Body of pancreas (tissue), 4 donors: ENCODE measurements at places on chromosomes 2 and 18.
A peak's percentile ranks its signal among the peaks of the same experiment; 100 is the strongest.

GRCh38 chr2:38654528-38655381 is 11.2 kb upstream of the GALM start:
- no peak for DNase-seq

GRCh38 chr2:98914713-98915580 is 21.1 kb downstream of the CRACDL start:
- no peak for DNase-seq

DNA sequence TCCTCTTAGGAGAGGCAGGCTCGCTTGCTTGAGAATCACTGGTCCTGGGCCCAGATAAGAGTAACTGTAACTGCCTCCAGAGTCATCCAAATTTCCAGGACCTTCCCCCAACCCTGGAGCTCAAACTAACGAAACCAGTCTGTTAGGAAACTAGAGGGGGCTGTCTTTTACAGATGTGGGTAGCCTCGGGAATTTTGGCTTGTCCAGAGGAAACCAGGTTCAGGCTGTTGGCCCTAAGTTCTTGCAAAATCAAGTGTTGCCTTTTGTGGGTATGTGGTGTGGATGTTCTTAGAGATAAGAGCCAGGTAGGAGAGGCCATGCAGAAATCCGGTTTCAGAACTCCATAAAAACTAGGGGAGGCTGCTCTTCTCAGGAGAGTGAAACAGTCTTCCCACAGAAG is 125.0 kb upstream of the DLX2 start:
- no peak for DNase-seq

- no peak for DNase-seq
Observed at GRCh38 chr2:142983174-142983573, 105.7 kb downstream of the KYNU start.

DNA sequence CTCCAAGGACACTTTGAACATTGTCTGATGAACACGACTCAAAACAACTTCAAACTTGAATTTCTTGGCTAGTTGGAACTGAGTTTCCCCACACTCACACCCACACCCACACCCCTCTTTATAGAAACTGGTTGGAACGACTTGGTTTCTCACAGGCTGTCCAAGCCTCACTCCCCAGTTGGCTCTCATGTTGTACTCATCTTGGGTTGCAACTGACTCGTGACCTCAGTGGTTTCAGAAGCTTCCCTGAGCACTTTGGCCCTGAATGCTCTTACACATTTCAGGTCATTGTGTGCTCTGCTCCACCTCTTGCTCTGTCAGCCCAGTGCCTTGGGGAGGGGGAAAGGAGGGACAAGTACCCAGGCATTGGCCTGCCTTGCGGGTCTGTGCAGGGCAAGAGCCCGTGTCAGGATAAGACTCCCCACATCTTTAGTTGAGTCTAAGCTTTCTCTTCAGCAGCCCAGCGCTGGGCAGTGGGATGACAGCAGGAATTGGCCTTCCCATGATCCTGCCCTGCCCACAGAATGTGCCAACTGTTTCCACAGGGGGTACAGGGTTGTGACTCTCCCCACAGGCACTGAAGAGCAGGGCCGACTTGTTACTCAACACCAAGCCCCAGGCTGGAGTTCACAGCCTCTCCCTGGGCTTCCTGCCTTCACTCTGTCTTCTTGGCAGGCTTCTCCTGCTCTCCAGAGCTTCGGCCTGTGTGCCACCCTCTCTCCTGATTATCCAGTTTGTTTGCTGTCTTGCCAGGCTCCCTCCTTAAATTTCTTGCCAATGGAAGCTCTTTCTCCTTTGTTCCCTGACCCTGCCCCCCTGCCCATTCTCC is 104.6 kb downstream of the RTN4 start:
- DNase-seq = peak; percentile 54

DNA sequence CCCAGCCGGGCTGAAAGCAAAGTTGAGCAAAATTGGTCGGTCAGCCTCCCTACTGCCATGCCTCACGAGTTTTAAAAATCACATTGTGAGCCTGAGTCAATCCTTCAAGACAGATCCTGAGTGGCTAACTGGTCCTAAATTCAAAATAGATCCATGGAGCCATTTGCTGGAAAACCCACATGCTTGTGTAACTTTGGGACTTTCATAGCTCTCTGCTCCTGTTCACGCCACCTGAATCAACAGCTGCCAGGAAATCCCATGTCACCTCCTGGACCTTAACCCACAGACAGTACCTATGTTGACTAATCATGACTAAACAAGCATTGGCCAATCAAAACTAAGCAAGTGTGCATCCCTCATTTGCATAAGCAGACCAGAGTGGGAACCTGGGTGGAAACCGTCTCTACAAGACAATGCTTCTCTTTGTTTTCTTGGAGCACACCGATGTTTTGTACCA is 42.8 kb upstream of the LDLRAD4 start:
- no peak for DNase-seq

DNA sequence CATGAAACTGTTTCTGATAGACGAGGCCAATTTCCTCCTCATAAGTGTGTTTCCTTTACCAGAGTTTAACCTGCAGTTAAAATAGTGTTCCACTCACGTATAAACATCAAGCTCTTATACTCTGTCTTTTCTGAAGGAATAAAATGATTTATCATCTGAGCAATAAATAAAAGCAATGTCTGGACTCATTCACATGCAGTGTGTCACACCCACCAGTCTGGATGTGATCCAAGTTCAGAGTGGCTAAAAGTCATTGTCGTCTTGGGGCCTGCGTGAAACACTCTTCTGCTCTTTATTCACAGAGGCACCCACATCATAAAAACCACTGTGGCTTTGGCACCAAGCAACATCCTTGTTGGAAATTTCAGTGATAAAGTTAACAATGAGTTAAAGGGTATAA is 19.5 kb upstream of the SLC9A4 start:
- no peak for DNase-seq

- no peak for DNase-seq
Observed at GRCh38 chr2:6874032-6874431, 3.5 kb upstream of the RSAD2 start.

DNA sequence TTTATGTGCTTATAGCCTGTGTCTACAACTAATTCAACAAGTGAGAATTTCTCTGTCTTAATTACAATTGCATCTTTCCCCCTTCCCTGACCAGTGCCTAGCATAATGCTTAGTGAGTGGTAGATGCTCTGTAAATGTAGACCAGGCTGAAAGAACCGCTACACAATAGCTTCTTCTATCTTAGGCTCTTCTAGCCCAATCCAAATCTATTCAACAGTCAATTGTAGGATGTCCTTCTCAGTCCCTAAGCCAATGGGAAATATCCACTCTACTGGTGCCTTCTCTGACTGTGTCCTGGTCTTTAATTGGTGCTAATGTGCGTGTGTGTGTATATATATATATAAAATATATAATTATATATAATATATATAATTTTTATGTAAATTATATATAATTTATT is 34.1 kb upstream of the GCC2 start:
- no peak for DNase-seq

DNA sequence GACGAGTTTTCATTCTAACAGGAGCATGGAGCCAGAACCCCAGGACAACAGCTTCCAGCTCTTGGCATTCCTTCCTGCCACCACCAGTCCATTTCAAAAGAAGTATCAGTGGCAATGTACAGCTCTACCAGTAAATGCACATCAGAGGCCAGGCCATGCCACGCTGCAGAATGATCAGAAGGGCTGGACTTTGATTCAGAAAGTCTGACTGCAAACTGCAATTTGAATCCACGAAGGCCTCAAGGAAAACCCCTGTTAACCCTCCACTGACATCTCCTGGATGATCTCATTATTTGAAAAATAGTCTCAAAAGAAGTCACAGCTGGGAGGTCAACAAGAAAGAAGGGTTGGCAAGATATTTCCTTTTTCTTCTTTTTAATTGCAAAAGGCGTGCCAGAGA is 119.2 kb downstream of the MYO5B start:
- DNase-seq = no peak

- no peak for DNase-seq
Observed at GRCh38 chr2:190304404-190304803, 15.2 kb downstream of the HIBCH start.

GRCh38 chr2:176138923-176139660 is 9.6 kb downstream of the HOXD8 start:
- no peak for DNase-seq

- no peak for DNase-seq
Observed at GRCh38 chr2:177174486-177174885, 38.1 kb upstream of the HNRNPA3 start.

- no peak for DNase-seq
Observed at GRCh38 chr2:57434441-57434840, 612.2 kb upstream of the VRK2 start.

- DNase-seq = no peak
Observed at GRCh38 chr2:99031481-99031880, 95.5 kb upstream of the CRACDL start.

DNA sequence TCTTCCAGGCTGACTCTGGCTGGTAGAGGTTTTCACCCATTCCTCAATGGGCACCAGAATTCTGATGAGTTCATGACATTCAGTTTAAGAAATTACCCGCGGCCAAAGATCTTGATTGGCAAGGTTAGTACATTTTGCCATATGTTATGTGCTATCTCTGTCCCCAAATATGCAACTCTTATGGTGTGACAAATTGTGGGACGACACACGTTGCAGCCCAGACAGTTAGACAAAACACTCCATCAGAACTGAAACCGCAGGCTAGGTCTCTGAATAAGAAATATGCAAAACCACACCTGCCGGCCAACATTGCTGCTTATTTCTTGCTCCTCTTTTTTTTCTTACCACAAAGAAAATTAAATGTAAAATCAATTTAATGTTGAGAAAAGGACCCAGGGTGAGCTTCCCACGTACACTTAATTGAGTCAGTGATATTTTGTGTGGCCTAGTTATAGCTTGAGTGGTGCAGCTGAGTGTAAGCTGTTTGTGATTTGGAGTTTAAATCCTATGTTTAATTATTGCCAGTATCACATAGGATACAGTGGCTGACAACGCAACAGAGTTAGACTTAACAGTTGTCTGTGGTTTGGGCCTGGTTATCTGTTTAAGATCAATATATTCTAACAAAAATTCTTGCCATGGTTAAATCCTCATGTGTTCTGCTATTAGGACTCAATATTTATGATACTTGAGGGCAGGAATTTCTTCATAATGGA is 35.7 kb upstream of the LTBP1 start:
- no peak for DNase-seq

DNA sequence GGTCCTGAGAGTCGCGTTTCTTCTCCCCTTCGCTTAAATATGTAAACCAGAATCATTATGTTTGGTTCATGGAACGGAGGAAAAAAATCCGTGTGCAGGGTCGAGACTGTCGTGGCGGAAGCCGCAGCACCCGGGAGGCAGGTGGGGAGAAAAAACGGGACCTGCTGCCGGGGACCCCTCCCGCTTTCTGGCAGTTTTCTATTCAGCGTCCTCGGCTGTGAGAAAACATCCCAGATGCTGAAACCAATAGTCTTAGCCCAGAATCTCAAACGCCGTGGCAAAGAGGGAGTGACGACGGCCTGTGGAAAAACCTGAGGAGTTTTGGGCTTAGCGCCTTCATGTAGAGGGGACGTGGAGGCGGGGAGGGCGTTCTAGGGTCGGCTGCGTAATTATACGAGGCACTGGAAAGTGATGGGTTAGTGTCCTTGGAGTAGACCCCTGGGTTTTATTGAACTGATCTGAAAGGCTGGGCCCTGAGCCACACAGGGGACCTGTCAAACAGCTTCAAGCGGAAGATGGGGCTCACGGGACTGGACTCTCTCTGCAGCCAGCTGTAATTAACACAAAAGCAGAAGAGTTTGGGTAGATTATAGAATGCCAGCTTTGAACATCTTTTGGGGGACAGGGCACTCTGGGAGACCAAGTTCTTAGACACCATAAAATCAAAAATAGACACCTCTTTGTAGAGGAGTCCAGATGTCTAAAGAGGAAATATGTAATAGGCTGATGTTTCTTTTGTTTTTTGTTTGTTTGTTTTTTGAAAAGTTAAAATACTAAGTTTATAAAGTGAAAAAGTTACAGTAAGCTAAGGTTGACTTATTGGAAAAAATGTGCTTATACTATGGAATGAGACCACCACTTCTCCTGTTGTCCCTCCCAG is 834 bp upstream of the BUB1 start:
- peak; percentile 25 for DNase-seq

- no peak for DNase-seq
Observed at GRCh38 chr2:5664278-5664681, 27.9 kb upstream of the SOX11 start.

DNA sequence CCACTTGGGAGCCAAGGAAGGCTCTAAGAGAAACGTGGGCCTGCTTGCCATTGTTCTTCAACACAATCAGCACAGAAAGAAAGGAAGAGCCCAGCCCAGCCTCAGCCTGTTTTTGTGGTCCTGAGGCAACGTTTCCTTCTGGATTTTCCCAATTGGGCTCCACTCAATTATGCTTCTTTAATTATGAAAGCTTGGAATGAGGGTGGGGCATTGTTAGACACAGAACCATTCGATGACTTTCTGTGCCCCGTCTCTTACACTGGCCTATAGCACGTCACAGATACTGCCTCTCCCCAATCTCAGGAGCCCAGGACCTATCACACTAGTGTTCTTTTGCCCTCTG is 207.4 kb downstream of the ZFP36L2 start:
- DNase-seq = no peak

- DNase-seq = no peak
Observed at GRCh38 chr18:55694291-55694690, 106.3 kb upstream of the TCF4 start.

- DNase-seq = no peak
Observed at GRCh38 chr18:50877545-50878265, 1.2 kb upstream of the ME2 start.

- no peak for DNase-seq
Observed at GRCh38 chr18:62894681-62895390, 179.5 kb downstream of the PHLPP1 start.

DNA sequence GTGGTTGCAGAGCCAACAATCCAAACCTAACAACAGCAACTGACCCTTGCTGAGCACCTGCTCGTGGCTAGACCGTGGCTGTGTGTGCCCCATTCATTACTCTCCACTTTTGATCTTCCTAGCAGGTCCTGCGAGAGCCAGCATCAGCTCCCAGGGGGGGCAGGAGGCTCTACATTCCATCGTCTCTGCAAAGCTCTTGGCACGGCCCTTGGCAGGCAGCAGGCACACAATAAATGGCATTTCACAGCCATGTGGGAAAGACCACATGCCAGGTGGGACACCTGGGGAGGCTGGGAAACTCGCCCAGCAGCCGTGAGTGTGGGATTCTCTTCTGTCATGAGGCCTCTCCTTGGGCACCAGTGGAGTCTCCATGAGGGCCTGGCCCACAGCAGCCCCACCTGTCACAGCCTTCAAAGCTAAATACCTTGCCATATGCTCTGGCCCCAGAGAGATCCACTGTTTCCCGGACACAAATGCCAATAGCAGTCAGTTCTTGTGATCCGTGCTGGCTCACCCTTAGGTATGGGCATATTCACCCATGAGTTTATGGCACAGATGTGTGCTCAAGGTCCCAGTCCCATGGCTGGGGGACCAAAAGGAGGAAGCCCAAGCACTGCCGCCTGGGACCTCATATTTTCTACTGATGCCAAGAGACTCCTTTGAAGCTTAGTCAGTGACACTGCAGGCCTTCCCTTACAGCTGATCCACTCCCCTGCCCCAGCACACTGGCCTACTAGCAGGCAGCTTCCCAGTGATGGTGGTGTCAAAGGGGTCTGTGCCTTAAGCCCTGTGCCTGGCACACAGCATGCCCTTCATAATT is 6.8 kb upstream of the TEX51 start:
- peak; percentile 40 for DNase-seq

- peak; percentile 37 for DNase-seq
Observed at GRCh38 chr2:158600155-158600802, 143.5 kb downstream of the PKP4 start.
